Activated CD4-positive, CD25-positive, alpha-beta regulatory T cell (primary cell): ENCODE measurements at places on chromosomes 12 and 14.

DNA sequence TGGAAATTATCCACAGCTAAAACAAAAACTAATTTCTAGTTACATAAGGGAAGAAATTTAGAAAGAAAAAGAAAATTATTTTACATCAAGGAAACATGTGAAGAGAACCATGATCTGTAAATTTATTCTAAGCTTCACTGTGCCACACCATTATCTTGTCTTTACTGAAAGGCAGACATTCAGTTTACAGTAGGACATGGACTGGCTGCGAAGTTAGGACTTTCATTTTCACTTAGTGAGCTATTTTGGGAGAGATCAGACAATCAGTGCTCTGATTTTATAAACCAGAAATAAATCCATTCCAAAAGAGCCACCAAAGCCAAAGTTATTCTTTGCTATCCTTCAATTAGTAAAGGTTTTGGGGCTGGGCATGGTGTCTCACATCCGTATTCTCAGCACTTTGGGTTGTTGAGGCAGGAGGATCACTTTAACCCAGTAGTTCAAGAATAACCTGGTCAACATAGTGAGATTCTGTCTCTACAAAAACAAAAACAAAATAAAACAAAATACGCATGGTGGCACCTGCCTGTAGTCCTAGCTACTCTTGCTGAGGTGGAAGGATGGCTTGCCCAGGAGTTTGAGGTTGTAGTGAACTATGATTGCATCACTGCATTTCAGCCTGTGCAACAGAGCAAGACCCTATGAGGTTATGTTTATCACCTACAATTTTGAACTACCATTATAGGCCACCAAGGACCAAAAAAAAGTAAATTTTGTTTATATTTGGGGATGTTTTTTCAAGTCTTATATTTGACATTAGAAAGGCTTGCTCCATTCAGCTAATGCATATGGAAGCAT, 1084.8 kb upstream of the ATXN7L3B start:
- no peak for DNase-seq

- DNase-seq = no peak
Measured at GRCh38 chr12:132046561-132046960, 96.8 kb downstream of the EP400 start.

DNA sequence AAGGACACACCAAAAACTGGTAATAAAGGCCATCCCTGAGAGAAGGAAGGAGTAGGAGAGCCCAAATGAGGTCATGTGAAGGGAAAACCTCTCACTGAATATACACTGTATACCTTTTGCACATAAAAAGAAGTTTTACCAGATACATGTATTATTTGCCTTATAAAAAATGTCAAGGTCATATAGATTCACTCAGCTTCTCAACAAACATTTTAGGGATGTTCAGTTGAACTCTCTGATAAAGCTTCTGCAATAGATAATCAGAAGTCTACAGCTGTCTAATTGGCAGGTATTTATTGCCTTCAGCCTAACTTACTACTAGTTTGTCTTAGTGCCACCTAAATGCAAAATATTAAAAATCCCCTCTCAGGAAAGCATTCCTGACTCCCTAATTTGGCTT, 8.7 kb downstream of the SLC11A2 start:
- no peak for DNase-seq

- DNase-seq = no peak
Measured at GRCh38 chr12:109462868-109463692, 14.0 kb downstream of the KCTD10 start.

DNA sequence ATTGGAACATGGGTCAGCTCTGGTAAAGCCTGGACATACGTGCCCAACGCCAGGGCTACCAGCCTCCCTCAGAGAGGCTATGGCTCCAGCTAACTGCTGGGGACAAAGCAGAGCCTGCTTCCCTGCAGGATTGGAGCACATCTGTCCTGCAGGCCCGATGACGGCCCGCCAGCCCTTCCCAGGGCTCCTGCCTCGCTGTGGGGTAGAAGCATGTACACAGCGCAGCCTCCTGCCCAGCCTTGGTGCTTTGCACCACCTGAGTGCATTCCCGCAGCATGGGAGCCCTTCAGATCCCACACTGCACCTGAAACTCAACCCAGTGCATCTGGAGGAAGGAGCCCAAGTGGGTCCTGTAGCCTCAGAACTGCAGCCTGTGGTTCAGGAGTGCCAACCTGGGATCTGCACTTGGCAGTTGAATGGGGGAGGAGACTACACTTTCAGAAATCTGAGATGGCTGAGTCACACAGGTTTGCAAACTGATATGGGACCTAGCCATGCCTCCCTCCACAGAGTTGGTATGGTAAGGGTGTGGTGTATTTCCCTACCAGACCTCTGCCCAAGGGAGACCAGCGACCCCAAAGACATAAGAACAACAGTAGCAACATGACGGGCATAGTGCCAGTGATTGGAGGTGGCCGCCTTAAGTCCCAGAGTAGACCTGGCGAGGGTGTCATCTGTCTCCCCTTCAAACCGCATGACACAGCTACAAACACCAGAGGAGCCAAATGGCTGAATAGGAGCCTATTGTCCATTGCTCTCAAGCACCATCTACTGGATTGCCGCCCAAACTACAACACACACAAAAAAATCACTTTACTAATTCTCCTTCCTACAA, 273.9 kb upstream of the MIS18BP1 start:
- DNase-seq = no peak

- no peak for DNase-seq
Measured at GRCh38 chr14:51859131-51859530, 1.3 kb upstream of the GNG2 start.

GRCh38 chr14:34548472-34548981, 9.0 kb upstream of the EAPP start:
- DNase-seq = no peak

DNA sequence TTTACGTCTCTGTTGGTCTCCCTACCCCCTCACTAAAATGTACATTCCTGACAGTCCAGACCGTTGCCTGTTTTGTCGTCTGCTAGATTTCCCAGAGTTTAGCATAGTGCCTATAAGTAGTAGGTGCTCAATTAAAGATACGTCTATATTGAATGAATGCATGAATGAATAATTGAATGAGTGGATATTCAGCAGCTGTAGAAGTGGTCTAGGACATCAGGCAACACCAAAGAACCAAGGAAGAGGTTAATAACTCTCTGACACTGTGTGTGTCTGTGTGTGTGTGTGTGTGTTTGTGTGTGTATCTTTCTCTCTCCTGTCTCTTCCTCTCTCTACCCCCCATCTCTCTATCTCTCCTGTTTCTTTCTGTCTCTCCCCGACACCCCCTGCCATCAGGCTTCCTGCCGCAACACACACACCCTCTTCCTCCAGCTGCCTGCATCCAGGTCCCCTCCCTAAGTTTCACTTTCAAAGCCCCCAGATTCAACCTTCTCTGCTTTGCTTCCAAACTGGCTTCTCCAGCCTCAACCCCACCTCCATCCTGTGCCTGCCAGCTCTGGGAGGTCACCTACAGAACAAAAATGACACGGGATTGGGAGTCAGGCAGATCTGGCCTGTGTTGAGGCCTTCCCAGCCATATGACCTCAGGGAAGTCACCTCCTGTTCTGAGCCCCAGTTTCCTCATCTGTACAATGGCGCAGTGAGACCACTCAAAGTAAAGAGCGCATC, 119.9 kb upstream of the NCOR2 start:
- DNase-seq = no peak

DNA sequence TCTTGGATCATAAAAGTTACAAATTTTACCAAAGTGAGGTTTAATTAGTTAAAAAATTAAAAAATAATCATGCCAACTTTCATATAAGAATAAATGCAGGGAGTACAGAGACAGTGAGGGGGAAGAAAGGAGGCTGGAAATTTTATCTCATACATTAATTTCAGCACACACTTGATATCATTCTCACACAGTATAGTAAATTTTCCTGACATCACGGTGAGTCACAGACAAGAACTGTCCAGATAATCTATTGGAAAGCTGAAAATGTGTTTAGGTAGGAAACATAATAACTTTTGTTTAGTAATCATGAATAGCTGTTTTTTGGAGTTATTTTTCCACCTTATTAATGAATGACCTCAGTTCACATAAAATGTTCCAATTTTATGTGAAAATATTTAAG, 1204.8 kb downstream of the GALC start:
- no peak for DNase-seq

- no peak for DNase-seq
Measured at GRCh38 chr12:109387425-109388166, 39.9 kb downstream of the MYO1H start.

- no peak for DNase-seq
Measured at GRCh38 chr12:87783467-87783866, 245.7 kb downstream of the C12orf50 start.

DNA sequence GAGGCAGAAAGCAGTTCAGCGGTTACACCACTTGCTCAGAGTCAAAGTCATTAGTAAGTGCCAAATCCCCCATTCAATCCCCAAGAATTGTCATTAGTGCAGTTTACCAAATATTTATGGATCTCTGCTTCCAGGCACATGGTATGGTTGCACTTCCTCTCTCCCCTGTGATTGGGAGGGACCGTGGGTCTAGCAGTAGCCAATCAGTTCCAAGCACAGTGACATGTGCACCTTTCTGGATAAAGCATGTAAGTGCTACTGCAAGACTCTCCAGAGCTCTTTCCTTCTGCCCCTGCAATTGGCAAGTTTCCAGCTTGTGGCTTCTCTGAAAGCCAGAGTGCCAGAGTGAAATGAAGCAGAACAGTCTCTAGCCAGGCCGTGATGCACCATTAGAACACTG, 85.3 kb upstream of the FLRT2 start:
- DNase-seq = no peak

- DNase-seq = no peak
Measured at GRCh38 chr12:123478069-123478468, 20.1 kb downstream of the SNRNP35 start.

DNA sequence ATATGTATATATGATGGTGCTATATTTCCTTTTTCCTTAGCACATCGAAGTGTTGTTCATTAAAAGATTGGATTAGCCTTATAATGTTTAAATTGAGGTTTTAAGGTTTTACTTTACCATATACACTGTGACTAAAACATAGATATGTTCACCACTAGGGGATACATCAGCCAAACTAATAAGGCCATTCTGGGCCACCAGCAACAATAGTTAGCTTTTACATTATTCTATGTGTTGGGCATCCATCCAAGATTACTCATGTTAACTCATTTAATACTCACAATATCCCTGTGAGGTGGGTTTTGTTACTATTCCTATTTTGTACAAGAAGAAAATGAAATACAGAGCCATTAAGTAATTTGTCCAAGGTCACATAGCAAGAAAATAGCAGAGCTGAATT, 202.6 kb upstream of the AVPR1A start:
- DNase-seq = no peak

DNA sequence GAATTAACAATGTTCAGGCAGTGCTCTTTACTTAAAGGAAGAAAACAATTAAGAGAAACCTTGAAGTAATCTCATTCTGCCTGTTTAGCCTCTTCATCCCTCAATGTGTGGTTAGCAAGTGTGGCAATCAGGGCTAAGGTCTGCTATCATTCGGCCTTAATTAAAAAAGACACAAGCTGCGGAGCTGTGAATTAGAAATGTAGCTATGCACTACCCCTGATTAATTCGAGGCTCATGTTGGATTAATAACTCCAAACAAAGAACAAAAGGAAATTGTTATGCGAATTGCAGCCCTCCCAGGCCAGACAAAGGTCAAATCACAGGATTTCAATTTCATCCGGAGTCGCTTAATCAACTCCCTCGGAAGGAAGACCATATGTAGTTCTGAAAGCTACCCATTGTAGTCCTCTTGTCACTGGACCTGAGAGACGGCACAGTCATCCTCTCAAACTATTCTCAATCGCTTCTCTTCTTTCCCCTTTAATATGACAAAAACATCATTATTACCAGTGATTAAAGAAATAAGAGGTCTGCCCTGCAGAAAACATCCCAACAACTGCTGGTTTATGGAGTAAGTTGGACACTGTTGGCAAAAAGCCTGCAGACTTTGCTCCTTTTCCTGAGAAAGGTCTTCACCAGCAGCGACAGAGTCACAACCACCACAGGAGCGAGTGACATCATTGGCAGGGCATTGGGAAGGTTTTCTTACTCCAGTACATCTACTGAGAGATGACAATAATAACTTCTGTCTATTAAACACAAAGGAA, 71.1 kb upstream of the SOX5 start:
- no peak for DNase-seq

DNA sequence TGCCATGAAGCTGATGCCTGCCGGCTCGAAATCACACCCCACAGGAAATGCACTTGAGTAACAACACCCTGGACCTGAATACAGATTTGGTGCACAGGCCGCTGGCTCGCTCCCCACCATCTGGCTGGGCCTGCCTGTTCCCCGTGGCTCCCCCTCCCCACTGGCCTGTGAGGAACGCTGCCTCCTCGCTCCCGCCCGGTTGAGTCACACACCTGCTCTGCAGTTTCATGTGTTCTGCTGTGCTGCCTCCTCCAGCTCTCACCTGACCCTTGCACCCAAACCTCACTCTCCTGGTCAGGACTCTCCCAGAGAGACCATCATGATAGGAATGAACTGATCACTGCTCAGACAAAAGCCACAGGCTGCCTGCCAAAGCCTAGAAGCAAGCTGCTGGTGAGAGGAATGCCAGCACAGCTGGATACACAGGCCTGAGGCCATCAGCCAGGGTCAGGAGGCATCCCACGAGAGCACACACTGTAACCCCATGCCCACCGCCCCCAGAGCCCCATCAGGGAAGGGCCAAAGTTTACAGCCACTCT, 3.8 kb upstream of the SIVA1 start:
- no peak for DNase-seq

- DNase-seq = no peak
Measured at GRCh38 chr14:80315681-80316080, 104.4 kb upstream of the DIO2 start.

GRCh38 chr14:60189923-60190840, 25.0 kb upstream of the DHRS7 start:
- no peak for DNase-seq

GRCh38 chr14:53047307-53048069, 96.6 kb upstream of the FERMT2 start:
- no peak for DNase-seq

DNA sequence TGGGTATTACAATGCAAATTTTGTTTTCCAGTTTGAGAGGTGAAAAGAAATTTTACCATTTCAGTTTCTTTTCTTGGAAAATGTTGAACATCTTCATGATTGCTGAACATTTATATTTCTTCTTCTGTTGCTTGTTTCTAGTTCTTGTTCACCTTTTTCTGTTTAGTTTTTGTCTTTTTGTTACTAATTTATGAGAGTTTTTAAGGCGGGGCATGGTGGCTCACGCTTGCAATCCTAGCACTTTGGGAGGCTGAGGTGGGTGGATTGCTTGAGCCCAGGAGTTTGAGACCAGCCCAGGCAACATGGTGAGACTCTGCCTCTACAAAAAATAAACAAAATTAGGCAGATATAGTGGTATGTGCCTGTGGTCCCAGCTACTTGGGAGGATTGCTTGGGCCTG, 10.7 kb downstream of the KIF5A start:
- no peak for DNase-seq

DNA sequence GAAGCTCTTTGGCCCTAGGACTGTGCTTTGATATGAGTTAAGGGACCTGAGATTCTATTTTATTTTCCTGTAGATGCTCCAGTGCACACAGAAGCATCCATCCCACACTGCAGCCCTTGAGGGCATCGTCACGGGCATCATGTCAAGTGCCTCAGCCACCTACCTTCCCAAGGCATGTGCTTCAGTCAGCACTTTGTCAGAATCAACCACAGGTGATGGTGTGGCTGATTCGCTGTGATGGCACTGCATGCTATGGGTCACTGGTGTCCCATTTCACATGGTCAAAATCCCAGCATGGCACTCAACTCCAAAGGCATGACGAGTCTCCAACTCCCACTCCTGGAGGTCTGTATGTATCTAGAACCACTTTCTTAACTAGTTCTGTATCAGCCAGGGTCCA, 100.8 kb downstream of the AACS start:
- no peak for DNase-seq

GRCh38 chr12:116421785-116422538, 137.2 kb upstream of the MAP1LC3B2 start:
- DNase-seq = no peak
